Fibroblast of the aortic adventitia (primary cell): ENCODE measurements at places on chromosomes 4 and X.

GRCh38 chr4:8614365-8615193 is 22.0 kb downstream of the CPZ start:
- no peak for DNase-seq

DNA sequence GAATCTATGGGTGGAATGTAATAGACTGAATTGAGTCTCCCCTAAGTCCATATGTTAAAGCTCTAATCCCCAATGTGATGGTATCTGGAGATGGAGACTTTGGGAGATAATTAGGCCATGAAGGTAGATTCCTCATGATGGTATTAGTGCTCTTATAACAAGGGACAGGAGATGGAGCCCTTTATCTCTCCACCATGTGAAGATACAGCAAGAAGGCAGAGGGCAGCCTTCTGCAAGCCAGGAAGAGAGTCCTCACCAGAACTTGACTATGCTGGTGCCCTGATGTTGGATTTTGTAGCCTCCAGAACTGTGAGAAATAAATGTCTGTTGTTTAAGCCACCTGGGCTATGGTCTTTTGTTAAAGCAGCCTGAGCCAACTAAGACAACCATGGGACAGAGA is 76.4 kb upstream of the F8A3 start:
- DNase-seq: no peak

GRCh38 chr4:7031558-7032449 is 11.4 kb upstream of the TADA2B start:
- DNase-seq: no peak

DNA sequence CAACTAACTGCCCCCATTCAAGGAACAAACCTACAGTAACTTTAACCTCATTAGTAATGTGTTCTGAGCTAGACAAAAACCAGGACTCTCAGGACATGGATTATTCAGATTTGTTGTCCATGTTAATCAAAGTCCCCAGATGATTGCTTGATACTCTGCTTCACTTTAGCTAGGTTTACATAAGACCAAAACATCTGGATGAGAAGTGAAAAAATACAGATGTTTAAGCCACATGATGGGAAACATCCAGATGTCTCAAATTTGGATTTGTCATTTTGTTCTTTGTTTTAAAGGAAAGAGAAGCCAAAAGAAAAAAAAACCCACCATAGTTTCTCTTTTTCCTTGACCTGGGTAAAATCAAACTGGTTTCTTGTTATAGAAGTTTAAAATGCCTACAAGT is 48.5 kb upstream of the NRK start:
- DNase-seq: no peak

DNA sequence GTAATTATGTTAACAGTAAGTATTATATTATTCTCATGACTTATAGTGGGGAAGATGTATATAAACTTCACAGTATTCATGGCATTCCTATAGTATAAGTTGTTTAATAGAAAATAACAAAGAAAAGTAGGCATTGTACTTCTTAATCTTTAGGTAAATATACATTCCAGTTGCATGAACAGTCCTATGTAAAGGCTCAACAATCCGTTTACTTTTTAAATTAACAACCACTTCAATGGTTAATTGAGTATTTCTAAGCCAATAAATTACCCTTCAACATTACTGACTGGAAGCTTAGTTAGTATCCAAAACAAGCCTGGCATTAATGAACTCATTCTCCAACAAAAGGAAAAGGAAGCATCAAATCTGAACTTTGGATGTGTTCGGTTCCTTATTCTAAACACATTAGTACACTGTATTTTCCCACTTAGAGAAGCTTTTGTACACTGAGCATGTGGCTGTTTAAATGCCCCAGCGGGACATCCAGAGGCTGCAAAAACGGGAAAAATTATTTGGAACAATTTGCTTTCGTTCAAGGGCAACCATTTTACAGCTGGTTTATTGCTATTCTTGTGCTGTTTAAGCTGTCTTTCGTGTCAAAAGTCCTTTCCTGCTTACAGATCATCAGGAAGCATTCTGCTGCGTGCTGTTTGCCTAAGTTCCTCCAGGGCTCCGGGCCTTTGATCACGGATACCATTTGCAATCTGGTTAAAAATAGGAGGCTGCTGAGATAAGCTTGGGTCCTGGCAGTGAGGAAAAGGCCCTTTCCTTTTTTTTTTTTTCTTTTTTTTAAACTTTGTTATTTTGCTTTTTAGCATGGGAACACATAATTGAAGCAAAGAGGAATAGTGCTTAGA is 460.3 kb downstream of the SPRY1 start:
- DNase-seq: peak; percentile 61

DNA sequence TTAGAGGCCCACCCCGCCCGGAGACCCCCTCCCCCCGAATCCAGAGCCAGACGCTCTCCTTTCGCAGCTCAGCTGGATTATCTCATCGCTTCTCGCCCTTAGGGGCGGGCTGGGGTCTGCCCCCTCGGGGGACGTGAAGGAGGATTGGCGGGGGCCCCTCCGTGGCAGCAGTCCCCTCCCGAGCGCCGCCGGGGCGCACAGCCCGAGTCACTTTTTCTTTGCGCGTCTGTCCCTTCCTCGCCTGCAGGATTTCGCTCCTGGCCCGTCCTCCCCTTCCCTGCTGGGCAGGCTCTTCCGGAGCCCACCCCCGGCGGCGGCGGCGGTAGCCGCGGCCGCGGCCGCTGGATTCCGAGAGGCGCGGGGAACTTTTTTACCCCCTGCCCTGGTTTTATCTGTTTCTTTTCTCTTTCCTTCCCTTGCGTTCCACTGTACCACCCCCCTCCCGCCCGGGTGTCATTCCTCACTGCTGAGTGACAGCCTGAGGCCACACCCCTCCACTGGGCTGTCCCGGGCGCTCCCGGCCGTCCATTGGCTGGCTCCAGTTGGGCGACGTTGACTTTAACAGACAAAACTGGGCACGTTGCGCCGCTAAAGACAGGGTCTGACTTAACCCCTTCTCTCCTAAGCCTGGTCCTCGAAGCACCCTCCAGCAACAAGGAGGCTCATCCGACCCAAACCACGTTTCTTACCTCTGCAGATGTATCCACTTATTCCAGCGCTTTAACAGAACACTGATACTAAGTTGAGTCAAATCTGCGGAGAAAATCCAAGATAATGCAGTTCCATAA is 492 bp upstream of the NKX3-2 start:
- peak; percentile 66 for DNase-seq

DNA sequence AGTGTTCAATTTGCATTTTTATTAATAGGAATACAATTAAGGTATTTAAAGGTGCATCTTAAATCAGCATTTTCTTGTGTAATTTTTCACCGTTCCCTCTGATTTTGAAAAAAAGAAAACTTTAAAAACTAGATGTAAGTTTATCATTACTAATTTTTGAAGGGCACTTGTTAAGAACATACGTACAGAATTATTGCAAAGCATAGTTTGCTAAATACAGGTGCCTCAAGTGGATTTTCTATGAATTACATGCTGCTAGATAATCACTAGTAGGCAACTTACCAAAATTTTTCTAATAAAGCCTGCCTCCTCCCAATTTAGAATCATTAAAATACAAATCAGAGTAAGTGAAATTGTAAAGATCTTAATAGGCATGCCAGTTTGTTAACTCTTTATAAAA is 8.5 kb downstream of the CNKSR2 start:
- peak; percentile 5 for DNase-seq

- no peak for DNase-seq
Measured at GRCh38 chr4:56123051-56123450, 174.3 kb downstream of the CEP135 start.

DNA sequence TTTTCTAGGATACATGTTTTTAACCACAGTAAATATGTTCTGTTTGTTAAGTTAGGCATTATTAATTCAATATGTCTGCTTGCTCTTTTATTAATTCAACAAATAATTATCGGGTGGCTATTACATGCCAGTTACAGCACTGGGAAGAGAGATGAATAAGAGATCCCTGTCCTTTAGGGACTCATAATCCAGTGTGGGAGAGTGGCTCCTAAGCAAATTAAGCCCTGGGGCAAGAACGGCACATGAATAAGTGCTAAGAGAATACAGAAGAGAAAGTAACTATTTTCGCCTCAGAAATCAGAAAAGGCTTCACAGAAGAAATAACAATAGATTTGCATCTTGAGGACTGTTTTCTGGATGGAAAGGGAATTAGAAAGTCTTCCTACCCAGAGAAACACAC is 236.7 kb downstream of the NR3C2 start:
- no peak for DNase-seq

- no peak for DNase-seq
Measured at GRCh38 chrX:122269243-122269781, 914.8 kb upstream of the GRIA3 start.

GRCh38 chr4:48639807-48640206 is 140.3 kb downstream of the FRYL start:
- DNase-seq: no peak

DNA sequence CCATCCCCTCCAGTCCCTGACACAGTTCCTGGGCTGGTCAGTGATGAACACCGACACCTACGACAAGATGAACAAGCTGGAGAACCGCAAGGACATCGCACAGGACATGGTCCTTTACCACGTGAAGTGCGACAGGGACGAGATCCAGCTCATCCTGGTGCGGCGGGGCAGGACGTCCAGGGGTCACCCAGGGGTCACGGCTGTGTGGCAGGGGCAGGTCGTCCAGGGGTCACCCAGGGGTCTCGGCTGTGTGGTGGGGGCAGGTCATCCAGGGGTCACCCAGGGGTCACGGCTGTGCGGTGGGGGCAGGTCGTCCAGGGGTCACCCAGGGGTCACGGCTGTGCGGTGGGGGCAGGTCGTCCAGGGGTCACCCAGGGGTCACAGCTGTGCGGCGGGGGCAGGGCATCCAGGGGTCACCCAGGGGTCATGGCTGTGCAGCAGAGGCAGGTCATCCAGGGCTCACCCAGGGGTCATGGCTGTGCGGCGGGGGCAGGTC is 16.7 kb downstream of the ATP5ME start:
- DNase-seq: no peak

DNA sequence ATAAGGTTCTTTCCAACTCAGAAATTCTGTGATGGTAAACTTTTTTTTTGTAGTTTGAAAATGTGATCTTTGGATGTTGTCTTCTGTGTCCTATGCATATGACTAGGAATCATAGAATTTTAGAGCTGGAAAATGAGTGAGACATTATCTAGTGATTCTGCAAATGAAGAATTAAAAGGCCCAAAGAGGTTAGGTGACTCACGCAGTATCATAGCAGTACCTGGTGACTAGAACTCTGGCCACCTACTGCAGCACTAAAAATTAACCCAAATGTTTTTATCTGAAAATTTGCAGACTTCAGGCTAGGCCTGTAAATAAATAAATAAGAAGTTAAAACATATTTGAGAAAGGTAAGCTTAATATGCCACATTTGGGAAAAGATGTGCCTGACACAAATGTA is 52.8 kb downstream of the NFKB1 start:
- no peak for DNase-seq

- no peak for DNase-seq
Measured at GRCh38 chrX:16394290-16394689, 227.0 kb downstream of the MAGEB17 start.

GRCh38 chrX:48802905-48803200 is 986 bp downstream of the HDAC6 start:
- DNase-seq: no peak

DNA sequence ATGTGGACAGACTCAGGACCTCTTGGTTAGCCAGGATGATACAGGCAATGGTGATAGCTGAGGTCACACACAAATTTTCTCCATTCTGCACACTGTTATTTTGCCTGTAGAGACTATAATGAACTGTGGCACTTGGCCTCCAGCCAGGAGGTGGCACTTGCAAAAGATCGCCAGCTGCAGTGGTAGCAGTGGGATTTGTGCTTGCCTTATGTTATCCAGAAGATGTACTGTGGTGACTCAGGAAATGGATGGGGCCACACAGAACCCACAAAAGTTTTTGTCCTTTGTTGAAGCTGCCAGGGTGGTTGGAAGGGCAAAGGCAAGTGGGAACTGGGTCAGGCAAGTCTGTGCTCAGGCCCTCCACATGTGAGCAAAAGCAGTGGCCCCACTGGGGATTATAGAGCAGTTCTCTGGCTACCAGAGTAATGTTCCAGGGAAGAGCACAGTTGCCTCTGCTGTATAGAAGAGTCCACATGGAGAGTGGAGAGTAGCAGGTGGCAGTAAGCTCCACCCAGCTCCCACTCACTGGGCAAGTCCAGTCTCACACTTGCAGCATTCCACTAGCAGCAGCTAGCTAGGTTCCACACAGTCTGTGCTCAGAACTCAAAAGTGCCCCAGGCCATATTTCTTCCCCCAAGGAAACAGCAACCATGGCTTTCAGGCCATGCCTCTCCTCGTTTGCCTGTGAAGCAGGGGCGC is 5.9 kb upstream of the C4orf17 start:
- no peak for DNase-seq

- no peak for DNase-seq
Measured at GRCh38 chr4:6644792-6645530, 4.5 kb downstream of the MRFAP1 start.

DNA sequence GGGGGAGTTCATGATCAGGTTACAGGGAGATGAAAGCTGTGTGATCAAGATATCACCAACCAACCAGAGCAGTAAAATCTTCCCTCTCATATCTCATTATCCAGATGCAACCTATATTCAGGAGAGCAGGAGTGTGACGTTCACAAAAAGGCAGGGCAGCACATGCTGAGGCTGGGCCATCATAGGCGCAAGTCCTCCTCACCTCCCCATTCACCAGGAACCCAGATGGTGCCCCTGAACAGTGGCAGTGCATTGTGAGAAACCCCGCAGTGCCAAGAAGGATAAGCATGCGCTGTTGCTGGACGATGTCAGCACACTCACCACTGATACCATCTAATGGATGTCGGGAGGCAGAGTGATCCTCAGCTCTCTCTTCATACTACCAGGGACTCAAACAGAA is 170.9 kb downstream of the COL25A1 start:
- DNase-seq: no peak

GRCh38 chr4:123262080-123262479 is 134.5 kb upstream of the SPRY1 start:
- no peak for DNase-seq

- no peak for DNase-seq
Measured at GRCh38 chr4:180521181-180521580, 1722.0 kb upstream of the TENM3 start.

- peak; percentile 75 for DNase-seq
Measured at GRCh38 chr4:16329125-16329796, 103.0 kb upstream of the TAPT1 start.

- DNase-seq: no peak
Measured at GRCh38 chrX:57104406-57104805, 16.9 kb downstream of the SPIN2B start.

DNA sequence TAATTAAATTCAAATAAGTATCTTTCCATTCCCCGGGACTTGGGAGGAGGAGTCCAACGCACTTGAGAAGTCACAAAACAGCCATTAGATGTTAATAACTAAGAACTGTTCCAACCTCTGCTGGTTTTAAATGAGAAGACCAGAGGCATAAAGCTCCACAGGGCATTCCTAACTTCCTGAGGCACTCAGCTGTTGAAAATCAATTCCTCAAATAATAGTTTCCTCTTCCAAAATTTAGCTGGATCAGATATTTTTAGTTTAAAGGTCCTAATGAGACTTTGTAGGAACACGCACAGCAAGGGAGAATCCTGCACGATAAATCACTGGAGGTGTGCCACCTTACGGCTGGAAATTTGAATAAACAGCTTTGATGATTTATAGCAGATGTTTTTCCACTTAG is 504.3 kb upstream of the ZFP42 start:
- no peak for DNase-seq
